ENCODE measurements at places on chromosomes 2 and 18.

- DNase-seq = no peak
Observed at GRCh38 chr2:12725233-12726187, 8.8 kb downstream of the TRIB2 start.

- DNase-seq = no peak
Observed at GRCh38 chr18:69897397-69898108, 50.1 kb downstream of the CD226 start.

GRCh38 chr2:26557244-26557925 is 79.5 kb upstream of the OTOF start:
- DNase-seq = no peak

DNA sequence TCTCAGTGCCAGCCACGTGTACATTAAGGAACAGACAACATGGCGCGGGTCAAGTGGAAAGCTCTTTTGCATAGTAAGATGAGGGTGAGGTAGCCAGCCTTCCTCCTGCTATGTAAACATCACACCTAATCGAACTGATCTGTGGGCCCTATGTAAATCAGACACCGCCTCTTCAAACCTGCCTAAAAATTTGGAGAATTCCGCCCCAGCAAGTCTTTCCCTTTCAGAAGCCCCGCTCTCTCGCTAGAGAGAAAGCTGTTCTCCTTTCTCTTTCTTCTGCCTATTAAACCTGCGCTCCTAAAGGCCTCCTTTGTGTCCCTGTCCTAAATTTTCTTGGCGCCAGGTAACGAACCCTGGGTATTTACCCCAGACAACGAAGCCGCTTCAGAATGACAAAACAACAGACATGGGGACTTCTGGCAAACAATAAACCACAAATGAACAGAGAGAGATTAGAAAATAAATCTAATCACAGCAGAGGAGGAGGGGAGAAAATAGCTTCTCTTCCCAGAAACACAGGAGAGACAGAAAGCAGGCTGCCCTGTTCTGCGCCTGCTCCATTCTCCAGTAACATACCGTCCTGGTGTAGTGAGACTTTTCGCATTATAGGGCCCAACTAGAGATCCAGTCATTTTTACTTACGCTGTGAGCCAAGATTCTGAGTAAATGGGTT is 31.9 kb upstream of the CYP1B1 start:
- no peak for DNase-seq

DNA sequence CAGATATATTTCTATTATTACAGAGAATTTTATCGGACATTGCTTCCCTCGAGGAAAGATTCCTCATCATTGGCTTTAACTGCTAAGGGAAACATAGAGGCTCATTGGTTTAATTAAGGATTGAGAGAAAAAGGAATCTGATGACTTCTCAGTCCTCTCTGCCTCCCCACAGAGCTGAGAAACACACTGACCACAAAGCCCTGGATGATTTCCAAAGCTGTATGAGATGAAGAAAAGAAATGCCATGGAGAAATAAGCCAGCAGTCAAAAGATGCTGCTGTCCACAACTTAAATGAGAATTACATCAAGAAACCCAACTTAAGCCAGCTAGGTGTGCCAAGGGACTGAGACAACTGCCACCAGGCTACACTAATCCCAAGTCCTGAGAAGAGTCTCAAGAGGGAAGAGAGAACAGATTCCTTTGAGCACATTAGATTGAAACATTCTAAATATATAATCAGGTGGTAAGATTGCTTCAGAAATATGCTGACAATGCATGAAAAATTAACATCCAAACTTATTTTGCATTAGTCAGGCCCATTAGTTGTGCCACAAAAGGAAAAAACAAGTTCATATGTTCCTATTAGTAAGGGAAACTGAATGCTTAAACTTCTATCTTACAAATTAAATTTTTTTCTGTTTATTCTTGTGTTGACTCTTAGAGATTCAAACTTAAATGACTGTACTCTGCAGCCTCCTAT is 308.1 kb upstream of the CYRIA start:
- no peak for DNase-seq

GRCh38 chr2:171965238-171965637 is 34.5 kb upstream of the METAP1D start:
- DNase-seq = no peak

- DNase-seq = peak; percentile 1
Observed at GRCh38 chr2:41267929-41268659, 779.7 kb upstream of the PKDCC start.

DNA sequence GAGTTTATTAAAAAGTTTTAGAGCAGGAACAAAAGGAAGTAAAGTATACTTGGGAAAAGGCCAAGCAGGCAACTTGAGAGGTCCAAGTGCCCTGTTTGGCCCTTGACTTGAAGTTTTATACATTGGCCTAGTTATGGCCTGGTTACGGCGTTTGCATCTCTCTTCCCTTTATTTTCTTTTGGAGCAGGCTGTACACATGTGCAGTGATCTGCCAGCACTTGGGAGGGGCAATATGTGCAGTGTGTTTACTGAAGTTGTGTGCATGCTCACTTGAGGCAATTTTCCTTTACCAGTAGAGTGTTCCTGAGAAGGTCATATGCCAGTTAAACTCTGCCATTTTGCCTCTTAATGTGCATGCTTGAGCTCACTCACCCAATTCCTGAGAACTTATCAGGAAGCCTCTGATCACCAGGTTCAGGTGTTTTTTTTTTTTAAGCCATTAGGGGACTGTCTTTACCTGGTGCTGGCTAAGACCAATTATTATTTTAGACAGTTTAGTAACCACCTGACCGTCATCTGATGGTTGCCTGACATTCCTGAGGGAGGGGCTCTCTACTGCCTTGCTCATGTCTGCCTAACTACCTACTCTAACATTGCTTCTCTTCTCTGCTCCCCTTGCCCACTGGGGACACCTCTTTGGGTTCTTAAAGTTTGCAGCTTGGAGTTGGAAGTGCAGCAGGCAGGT is 48.0 kb downstream of the SCN2A start:
- no peak for DNase-seq

- no peak for DNase-seq
Observed at GRCh38 chr2:44455877-44456276, 94.1 kb downstream of the CAMKMT start.

GRCh38 chr2:134189009-134189720 is 64.7 kb upstream of the MGAT5 start:
- no peak for DNase-seq

DNA sequence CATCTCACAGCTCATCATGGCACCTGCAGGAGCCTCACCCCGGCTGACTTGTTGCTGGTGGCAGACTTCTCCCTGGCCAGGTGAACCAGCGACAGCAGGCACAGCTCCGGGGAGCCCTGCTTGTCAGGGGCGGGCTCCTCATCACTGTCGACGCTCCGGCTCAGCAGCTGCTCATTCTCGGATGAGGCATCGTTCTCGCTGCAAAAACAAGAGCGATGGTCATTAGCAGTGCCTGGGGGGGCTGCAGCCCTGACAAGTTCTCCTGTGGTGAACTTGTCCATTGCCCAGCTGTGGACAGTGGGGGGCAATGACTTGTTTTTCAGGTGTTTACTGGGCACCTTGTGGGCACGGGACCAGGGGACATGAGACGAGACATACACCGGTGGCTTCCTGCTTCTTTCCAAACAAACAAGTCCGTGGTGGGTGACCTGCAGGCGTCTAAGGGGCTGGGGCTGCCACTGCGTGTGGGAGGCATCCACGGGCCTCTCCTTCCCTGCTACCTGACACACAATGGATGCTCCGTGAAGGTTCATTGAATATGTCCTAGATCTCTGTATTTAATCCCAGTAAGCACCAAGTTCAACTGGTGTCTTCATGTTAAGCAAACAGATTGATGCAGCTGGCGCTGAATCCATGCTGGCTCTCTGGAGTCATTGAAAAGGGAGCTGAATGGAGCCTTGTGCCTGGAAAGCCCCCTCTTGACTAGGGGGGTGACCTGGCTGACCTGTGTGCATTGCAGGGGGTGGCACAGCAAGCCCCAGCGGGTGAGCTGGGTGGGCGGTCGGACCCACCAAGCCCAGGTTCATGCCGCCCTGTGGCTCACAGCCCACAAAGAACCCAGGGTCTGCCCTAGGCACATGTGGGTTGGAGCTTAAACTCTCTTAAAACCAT is 81.0 kb downstream of the EDAR start:
- DNase-seq = no peak

DNA sequence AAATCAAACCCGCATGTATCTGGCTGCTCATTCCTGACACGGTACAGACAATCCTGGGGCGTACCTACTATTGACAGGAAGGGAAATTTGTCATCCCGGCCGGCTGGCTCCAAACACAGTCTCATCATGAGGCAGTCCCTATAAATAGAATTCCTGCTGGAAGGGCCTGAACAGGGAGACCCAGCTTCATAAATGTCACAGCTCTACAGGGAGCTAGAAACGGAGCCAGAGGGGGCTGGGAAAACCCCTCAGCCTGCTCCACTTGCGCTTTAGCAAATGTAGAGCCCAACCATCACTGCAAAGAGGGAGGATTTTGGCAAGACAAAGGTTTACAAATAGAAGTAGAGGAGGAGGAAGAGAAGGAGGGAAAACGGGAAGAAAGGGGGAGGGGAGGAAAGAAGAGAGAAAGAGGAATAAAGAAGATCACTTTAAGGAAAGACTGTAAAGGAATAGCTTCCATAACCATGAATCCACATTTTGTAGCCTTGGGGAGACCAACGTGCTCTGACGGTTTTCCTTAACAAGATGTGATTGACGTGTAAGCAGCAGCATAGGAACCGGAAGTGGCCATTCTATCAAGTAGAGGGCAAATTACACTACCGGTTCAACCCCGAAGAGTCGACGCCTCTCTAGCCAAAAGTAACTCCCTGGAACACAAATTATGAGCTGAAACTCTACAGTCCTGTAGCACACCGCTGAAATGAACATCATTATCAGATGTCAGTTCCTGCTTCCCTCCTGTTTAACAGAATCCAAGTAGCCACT is 56.8 kb upstream of the TTN start:
- no peak for DNase-seq

DNA sequence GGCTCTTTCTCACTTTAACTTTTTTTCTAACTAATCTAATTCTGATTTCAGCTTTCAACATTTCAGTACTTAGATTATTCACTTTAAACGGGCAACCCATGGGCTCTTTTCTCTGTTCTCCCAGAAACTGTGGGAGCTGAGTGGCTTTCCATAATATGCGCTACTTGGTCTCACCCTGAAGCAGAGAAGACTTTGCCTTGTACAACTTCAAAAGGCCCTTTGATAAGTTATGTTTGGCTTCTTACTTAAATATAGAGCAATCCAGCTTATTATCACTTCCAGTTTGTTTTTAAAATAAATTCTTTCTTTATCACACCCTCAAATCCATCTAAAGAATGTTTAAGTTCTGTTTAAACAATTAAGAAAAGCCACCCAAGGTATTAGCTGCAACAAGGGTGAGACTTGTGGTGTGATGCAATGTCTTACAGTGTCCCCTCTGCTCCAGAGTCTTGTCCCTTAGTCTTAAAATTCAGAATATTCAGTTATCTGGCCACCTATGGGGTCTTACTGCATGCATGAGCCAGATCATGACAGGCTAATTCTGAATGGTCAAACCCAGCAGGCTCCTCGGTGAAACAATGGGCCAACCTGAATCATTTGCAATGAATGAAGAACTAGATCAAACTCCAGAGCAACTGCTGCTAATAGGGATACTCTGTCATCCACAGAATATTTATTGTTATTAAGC is 38.8 kb downstream of the GCG start:
- DNase-seq = no peak

DNA sequence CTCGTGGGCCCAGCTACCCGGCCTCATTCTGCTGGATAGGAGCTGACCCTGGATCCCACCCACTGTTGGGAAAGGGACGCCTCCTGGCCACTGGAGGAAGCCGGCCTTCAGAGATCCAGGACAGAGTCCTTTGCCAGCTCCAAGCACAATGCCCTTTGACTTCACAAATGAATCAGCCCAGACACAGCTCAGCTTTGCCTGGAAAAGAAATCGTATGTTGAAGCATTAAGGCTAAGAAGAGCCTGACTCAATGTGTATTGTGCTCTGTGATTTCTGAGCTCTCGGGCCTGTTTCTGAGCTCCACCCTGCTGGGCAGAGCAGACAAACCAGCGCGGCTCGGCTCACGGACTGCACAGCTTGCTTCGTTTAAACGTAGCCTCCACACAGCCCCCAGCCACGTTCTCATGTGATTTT is 162.9 kb upstream of the APCDD1 start:
- no peak for DNase-seq

- DNase-seq = no peak
Observed at GRCh38 chr2:133437492-133437891, 130.8 kb downstream of the NCKAP5 start.

- no peak for DNase-seq
Observed at GRCh38 chr2:127155028-127155581, 48.2 kb upstream of the BIN1 start.

DNA sequence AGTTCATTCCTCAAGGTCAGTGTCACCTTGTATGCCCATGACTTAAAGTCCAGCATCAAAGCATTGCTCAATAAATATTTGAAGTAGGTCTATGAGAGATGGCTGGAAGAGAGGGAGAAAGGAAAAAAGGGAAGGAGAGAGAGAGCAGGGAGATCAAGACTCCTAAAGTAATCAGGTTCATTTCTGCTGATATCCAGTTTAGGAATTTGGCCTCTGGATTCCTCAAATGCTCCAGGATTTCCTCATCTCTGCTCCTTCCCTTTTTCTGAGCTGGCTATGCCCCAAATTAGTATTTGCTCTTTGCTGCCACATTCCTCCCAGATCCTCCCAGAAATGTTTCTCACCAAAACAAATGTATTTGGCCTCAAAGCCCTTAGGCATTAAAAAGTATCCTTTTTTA is 739.4 kb upstream of the CHAC2 start:
- DNase-seq = no peak

- no peak for DNase-seq
Observed at GRCh38 chr2:237682151-237682550, 54.8 kb downstream of the LRRFIP1 start.

GRCh38 chr2:110910423-110910822 is 178.1 kb downstream of the ACOXL start:
- no peak for DNase-seq

- DNase-seq = no peak
Observed at GRCh38 chr2:16623031-16623430, 42.6 kb downstream of the CYRIA start.

GRCh38 chr18:77777163-77777562 is 527.5 kb downstream of the GALR1 start:
- no peak for DNase-seq

GRCh38 chr2:195535911-195536522 is 121.0 kb upstream of the SLC39A10 start:
- DNase-seq = no peak

DNA sequence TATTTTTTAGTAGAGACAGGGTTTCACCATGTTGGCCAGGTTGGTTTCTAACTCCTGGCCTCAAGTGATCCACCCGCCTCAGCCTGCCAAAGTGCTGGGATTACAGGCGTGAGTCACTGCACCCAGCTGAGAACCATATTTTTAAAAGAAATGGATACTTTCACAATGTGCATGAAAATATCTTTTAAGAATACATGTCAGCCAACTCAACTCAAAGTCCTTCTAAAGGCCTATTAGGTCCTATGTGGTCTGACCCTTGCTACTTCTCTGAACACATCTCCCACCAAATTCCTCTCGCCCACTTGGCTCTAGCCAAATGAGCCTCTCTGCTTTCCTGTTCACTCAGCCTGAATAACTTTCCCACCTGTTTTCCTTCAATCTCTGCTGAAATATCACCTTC is 119.6 kb downstream of the MTX2 start:
- no peak for DNase-seq

GRCh38 chr2:45769056-45769455 is 117.6 kb downstream of the PRKCE start:
- DNase-seq = no peak

Measured in nucleus accumbens (tissue), 56 donors.